ENCODE measurements at places on chromosomes 4 and X.
A peak's percentile ranks its signal among the peaks of the same experiment; 100 is the strongest.

- DNase-seq: no peak
These were observed 288.6 kb upstream of the LDB2 start for GRCh38 chr4:17187003-17187402.

DNA sequence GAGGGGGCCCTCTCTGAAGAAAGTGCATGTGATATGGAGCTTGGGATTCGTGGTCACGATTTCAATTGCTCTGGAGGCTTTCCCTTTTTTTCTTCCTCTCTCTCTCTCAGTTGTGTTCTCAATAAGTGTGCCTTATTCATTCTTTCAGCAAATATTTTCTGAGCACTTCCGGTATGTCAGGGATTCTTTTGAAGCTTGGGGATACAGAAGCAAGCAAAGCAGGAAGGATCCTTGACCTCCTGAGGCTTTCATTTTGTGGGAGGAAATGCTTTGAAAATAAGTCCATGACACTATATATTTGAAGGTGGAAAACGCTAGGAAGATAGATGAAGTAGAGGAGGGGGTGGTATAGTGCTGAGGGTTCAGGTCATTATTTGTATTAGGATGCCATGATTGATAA, 12.6 kb upstream of the GABRE start:
- no peak for DNase-seq

DNA sequence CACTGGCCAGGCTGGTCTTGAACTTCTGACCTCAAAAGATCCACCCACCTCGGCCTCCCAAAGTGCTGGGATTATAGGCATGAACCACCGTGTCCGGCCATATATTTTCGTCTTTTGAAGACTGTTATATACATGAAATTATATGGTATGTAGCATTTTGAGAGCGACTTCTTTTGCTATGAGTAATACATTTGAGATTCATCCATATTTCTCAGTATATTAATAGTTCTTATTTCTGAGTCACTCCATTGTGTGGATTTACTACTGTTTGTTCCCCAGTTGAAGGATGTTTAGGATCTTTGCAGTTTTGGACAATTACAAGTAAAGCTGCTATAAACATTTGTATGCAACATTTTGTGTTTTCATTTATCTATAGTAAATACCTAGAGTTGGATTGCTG, 34.9 kb downstream of the GNL3L start:
- peak; percentile 13 for DNase-seq

DNA sequence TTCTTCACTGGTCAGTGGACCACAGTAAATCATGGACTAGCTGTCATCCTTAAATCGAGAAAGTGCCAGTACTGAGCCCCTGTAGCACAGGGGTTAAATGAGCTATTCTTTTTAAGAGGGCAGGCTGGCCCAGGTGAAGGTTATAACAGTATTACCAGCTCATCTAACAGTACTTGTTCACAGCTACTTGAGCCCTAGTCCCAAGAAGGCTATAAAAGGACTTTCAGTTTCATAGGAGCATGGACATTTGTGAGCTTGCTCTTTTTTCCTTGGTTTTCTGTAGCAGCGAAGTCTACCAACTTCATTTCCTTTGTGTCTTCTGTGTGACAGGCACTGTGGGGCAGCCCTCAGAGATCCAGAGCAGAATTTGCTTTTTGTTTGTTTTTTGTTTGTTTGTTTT, 61.0 kb downstream of the ARX start:
- no peak for DNase-seq

DNA sequence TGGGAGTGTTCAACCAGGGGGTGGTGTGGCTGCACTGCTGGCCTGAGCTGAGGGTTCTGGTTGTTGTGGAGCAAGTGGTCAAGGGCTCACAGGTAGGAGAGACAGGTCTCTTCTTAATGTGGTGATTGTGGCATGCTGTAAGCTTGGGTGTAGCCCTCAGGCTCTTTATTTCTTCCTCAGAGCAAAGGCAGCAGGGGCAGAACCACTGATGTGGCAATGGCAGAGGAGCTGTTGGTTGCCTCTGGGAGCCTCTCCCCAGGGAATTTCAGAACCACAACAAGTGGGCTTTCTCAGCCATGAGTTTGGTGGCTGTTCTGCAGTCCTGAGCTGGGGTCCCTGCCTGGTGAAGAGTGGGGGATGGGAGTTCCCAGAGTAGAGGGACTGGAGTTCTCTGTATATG, 1017.2 kb downstream of the SH3BGRL start:
- no peak for DNase-seq

DNA sequence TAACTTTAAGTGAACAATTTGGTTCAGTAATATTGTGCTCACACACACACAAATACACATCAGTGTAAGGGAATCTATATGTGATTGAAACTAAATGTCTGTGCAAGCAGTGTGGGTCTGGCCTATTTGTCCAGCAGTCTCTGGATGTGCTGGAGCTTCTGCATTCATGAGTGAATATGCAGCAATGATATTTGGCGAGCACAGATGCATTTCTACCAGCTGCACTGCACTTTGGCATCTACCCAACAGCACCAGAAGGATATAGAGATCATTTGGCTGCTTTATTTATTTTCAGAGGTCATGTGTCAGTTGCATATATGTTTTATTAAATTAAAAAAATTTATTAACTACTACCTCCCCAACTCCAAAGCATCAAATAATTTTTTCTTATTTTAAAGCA, 613.4 kb upstream of the NR3C2 start:
- DNase-seq: no peak

- no peak for DNase-seq
These were observed 1.5 kb downstream of the TSPAN5 start for GRCh38 chr4:98656886-98657285.

DNA sequence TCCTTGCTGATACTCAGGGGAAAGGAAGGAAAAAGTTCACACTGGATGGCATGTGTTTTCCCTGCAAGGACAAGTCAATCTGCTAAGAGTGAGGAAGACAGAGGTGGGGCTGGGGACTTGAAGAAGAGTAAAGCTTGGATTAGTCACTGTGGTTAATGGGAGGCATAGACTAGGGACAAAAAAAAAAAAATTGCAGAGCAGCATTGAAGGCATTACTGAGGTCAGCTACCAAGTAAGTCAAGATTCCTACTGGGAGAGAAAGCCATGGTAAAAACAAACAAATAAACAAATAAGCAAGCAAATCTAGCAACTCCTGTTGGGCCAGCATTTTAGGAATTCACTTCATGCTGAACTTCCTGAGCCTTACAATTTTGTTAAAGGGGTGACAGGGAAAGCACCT, 58.2 kb upstream of the GPC4 start:
- DNase-seq: no peak

DNA sequence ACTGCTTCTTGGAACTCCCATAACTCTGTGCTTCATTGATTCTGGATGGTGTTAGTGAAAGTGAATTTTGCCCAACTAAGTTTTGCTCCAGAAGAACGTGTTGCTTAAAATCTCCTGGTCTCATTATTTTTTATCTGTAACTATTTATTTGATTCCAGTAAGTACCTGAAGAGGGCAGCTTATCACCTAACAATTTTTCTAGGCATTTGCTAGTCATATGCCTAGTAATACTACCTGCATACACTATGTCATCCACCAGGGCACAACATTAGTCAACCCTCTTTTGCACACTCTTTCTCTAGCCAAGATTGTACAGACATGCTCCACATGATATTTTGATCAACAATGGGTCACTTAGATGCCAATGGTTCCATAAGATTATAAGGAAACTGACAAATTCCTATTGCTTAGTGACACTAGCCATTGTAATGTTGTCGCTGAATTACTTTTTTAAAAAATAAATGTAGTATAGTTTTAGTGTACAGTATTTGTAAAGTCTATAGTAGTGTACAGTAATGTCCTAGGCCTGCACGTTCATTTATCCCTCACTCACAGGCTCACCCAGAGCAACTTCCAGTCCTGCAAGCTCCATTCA, 499.9 kb upstream of the AADAT start:
- peak; percentile 29 for DNase-seq

DNA sequence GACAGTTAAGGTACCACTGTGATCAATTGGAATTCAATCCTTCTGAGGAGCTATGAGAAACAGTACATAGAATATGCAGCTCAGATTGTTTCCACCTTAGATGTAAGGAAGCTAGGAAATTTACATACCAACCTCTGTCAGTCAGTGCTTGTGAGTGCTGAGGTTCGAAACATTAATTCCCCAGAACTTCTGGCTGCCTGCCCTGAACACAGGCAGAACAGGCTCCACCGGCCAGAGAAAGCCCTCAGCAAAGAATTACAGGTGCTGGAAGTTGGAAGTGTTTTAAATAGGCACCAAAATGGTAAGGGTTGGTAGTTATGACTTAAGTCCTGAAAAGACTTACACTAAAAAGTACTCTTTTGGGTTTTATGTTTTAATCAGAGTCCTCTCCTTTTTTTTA, 651.8 kb downstream of the C4orf33 start:
- DNase-seq: no peak

- DNase-seq: no peak
These were observed 504.2 kb upstream of the IGFBP7 start for GRCh38 chr4:57614257-57614932.

DNA sequence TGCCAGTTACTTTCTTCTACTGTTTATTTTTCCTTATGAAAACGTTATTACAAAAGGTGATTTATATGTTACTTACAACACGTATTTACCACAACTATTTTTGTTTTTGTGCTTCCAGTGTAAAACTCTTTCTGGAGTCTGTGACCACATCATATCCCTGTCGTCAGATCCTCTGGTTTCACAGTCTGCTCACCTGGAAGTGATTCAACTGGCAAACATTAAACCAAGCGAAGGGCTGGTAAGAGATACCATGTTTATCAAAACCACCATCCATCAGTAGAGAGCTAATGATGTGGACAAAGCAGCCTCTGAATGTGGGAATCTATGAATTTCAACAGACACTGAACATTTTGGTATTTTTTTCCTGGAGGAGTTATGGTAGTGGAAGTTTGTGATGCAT, 116.1 kb downstream of the CNKSR2 start:
- no peak for DNase-seq

GRCh38 chr4:183360161-183360919, 38.1 kb upstream of the CLDN24 start:
- peak; percentile 68 for DNase-seq

DNA sequence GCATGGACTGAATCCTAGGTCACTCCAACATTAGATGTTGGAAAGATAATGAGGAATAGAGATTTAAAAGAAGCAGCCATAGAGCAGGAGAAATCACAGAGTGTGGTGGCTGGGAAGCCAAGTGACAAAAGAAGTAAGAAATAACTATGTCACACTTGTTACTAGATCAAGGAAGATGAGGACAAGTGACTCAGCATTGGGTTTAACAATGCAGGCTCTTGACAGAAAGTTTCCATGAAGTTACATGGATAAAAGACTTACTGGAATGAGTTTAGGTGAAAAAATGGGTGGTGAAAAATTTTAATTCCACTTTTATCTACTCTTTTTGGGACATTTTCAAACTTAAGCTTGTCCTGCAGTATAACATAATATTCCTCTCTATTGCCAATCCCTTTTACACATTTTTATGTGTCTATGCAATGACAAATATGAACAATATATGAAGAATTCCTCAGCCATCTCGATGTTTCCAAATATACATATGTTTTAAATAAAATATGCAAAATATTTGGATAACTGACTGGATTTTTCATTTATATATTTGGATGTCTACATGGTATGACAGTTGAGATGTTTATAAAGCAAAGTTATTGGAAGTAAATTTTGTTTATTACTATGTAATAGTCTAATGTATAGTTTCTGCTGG, 462.6 kb downstream of the IL15 start:
- DNase-seq: peak; percentile 41
